Lower lobe of right lung (tissue), 2 donors: ENCODE measurements at places on chromosomes 5 and 9.

DNA sequence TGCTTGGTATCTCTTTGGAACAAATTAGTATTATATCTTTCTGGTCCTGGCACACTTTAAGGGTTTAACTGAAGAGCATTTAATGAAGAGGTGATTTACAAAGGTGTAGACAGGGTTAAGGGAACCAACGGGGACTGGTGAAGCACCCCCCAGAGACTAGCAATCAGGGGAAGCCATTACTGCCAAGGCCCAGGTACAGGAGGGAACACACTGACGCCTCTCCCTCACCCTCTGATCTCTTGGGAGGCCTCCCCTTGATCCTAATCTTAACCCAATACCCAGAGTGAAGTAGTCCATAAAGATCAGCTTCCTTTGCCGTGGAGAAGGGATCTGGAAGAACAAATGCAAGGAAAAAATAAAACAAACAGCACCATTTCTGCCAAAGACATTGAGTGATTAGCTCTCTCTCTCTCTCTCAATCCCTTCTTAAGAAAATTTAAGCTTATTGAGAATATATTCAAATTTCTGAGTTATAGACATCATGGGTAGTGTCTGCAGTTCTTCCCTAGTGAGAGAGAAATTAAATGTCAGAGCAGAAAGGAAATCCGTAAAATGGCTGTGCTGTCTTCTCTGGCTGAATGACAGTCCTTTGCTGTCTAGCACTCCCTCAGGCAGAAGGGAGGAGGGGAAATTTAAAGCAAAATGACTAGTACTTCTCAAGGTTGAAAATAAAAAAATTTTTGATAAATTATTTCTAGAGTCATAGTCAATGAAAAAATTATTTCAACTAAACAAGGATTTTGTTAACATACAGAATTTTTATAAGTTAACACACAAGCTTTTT, 20.0 kb downstream of the F2R start:
- no peaks in the 10 kb centered on the region for H3K27me3 ChIP-seq
- H3K4me1 ChIP-seq: peaks cover 5% of the 10 kb centered on the region
- H3K4me3 ChIP-seq: no peak overlapping the region
- peaks cover 9% of the 10 kb centered on the region for H3K36me3 ChIP-seq

DNA sequence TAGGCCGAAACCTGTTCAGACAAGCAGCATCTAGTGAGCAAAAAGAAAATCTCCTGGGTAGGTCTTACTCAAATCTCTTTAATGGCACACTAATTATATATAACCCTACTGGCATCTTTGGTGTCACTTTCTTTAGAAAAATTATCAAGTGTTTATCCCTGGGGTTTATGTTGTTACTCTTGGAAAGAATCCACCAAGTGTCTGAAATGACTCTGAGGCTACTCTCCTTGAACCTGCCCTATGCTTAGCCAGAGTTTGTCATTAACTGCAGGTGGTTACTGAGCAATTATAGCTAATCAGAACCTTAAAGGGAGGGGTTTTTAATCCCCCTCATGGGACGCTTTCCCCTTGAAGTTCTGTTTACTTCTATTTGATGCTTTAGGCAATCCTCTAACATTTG, 381.9 kb downstream of the PLK2 start:
- DNase-seq: no peak
- H3K36me3 ChIP-seq: no peaks in the 10 kb centered on the region
- no peak overlapping the region for H3K4me3 ChIP-seq
- H3K4me1 ChIP-seq: peaks cover 13% of the 10 kb centered on the region
- no peak overlapping the region for H3K27ac ChIP-seq
- H3K27me3 ChIP-seq: no peaks in the 10 kb centered on the region

- peaks cover 34% of the 10 kb centered on the region for H3K4me1 ChIP-seq
- no peaks in the 10 kb centered on the region for H3K27me3 ChIP-seq
- no peak overlapping the region for H3K4me3 ChIP-seq
- peaks cover 30% of the 10 kb centered on the region for H3K36me3 ChIP-seq
- no peak for DNase-seq
- H3K27ac ChIP-seq: no peak overlapping the region
These were observed 7.7 kb downstream of the AQP3 start for GRCh38 chr9:33439731-33440130.

DNA sequence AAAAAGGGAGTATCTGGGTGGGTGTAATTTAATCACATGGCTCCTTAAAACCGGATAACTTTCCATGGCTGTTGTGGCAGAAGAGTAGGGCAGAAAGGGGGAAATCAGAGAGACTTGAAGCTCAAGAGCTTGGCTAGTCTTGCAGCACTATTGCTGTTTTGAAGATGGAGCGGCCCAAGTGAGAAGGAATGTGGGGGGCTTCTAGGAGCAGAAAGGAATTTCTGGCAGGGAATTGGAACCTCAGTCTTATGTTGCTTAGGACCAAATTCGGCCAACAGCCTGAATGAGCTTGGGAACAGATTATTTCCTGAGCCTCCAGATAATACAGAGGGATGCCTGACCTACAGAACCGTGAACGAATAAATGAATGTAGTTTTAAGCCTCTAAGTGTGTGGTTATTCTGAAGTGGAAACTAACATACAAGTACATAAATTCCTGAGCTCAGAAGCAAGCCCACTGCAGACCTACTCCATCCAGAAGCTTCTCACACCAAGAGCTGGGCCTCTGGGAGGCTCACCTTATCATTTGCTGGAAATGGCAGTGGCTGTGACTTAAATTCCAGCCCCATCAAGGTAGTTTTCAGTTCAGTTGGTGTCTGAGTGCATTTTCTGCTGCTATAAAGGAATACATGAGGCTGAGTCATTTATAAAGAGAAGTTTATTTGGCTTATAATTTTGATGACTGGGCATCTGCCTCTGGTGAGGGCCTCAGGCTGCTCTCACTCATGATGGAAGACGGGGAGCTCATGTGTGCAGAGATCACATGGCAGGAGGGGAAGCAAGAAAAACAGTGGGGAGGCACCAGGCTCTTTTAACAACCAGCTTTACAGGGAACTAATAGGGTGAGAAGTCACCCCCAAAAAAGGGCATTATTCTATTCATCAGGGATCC, 15.3 kb upstream of the TMEM174 start:
- no peak overlapping the region for H3K4me3 ChIP-seq
- no peaks in the 10 kb centered on the region for H3K36me3 ChIP-seq
- H3K4me1 ChIP-seq: no peaks in the 10 kb centered on the region
- DNase-seq: no peak
- no peak overlapping the region for H3K27ac ChIP-seq

DNA sequence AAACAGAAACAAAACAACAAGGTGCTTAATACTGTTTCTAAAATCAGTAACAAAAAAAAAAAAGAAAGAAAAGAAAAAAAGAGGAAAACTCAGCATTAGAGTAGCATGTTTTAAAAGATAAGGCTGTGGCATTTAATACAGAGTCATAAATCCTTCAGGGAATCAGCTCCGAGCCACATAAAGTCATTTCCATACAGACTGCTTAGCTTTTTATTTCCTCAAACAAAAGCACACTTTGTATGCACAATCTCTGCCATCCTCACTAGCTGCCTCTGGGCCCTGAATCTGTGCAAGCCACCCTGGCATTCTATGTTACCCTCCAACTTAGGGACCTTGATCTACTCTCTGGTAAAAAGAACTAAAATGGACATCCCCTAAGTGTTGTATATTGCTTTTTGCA, 87.6 kb downstream of the SEMA6A start:
- no peaks in the 10 kb centered on the region for H3K4me1 ChIP-seq
- no peak overlapping the region for H3K4me3 ChIP-seq
- no peak for DNase-seq

GRCh38 chr9:70422371-70423043, 8.1 kb upstream of the KLF9 start:
- peak overlapping the region; percentile 100 for H3K27ac ChIP-seq
- H3K4me3 ChIP-seq: no peak overlapping the region
- H3K4me1 ChIP-seq: peaks cover 34% of the 10 kb centered on the region
- no peaks in the 10 kb centered on the region for H3K36me3 ChIP-seq

- no peaks in the 10 kb centered on the region for H3K27me3 ChIP-seq
- H3K36me3 ChIP-seq: no peaks in the 10 kb centered on the region
- H3K4me1 ChIP-seq: no peaks in the 10 kb centered on the region
- H3K27ac ChIP-seq: no peak overlapping the region
These were observed 43.3 kb downstream of the IZUMO3 start for GRCh38 chr9:24502206-24502937.

- peaks cover 19% of the 10 kb centered on the region for H3K36me3 ChIP-seq
- no peaks in the 10 kb centered on the region for H3K4me1 ChIP-seq
- no peak overlapping the region for H3K27ac ChIP-seq
- H3K4me3 ChIP-seq: no peak overlapping the region
These were observed 34.5 kb downstream of the CEP72 start for GRCh38 chr5:646396-647201.

DNA sequence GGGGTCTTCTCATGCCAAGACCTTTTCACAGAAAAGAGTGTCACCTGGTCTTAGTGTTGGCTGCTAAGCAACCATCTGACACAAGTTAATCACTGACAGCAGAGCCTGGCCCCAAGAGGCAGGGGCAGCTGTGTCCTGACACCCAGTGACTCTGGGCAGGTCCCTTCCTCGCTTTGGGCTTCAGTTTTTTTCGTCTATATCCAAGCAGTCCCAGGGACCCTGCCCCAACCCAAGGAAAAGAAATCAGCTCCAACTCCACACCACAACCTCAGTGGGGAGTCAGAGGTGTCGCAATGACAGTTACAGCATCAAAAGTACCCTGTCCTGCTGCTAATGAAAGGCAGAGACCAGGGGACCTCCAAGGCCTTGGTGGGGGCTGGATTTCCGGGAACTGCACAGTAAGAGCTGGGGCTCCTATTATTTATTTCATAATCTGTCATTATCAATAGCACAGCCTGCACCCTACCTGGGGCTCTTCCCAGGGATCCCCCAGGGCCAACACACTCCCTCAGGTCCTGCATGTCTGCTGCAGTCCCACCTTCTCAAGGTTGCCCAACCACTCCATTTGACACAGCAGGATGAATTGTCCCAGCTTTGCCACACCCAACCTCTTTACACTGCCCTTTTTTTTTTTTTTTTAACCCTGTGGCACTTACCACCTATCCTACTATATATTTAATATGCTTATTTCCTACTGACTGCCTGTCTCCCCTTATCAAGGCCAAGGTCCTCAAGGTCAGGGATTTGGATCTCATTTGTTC, 9.4 kb downstream of the ANKS6 start:
- H3K36me3 ChIP-seq: peaks cover 14% of the 10 kb centered on the region
- DNase-seq: no peak
- no peak overlapping the region for H3K27ac ChIP-seq

DNA sequence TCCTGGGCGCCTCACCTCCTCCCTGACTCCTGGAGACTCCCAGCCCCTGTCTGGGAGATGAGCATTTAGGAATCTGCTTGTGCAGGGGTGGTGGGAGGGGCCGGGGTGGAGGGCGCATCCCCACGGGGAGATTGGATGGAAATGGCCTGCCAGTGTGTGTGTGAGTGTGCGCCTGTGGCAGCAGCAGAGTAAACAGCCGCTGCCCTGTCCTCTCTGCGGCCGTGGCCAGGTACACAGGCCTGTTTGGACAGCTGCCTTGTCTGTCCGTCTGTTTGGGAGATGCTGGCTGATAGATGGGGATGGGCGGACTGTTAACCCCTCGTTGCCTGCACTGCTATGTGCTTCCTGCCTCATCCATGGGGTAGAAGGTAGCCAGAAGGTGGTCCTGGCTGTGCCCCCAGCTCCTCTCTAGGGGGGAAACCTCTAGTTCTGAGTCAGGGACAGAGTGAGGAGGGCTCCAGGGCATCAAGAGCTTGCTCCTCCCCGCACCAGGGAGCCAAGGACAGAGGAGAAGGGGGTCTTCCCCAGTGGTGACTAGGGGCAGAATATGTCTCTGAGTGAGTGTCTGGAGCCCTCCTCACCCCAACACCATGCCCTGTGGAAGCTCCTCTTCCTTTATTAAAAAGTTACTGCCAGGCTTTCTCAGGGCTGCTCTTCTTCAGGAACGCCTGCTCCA, 60.1 kb downstream of the LMX1B start:
- DNase-seq: no peak
- H3K4me3 ChIP-seq: no peak overlapping the region
- no peak overlapping the region for H3K27ac ChIP-seq
- H3K36me3 ChIP-seq: no peaks in the 10 kb centered on the region
- H3K4me1 ChIP-seq: peaks cover 7% of the 10 kb centered on the region
- peaks cover 86% of the 10 kb centered on the region for H3K27me3 ChIP-seq

DNA sequence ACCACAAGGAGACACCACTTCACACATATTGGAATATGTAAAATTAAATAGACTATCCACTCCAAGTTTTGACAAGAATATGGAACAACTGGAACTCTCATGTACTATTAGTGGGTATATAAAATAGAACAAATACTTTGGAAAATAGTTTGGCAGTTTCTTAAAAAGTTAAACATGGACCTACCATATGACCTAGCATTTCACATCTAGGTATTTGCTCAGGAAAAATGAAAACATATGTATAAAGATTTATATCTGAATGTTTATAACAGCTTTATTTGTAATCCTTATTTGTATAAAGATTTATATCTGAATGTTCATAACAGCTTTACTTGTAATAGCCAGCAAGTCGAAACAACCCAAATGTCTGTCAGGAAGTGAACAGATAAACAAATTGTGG, 49.2 kb downstream of the ERP44 start:
- DNase-seq: no peak
- H3K4me1 ChIP-seq: no peaks in the 10 kb centered on the region
- peaks cover 22% of the 10 kb centered on the region for H3K36me3 ChIP-seq
- no peak overlapping the region for H3K27ac ChIP-seq
- no peak overlapping the region for H3K4me3 ChIP-seq
